Stimulated activated CD4-positive, alpha-beta T cell treated with anti-CD3 and anti-CD28 coated beads, Interleukin-15, amount 100 ng/mL, for 1 hour (primary cell): ENCODE measurements at places on chromosomes 2 and 18.

GRCh38 chr2:30223413-30223874 is 7.9 kb upstream of the LBH start:
- no peak for DNase-seq

DNA sequence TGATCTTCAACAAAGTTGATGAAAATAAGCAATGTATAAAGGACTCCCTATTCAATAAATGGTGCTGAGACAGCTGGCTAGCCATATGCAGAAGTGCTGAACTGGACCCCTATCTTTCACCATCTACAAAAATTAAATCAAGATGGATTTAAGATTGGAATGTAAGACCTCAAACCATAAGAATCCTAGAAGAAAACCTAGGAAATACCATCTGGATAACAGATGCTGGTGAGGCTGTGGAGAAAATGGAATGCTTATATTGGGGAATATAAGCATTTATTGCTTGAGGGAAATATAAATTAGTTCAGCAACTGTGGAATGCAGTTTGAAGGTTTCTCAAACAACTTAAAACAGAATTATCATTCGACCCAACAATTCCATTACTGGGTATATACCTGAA is 89.6 kb downstream of the GCA start:
- no peak for DNase-seq

- DNase-seq = no peak
These were observed 6.9 kb upstream of the BOK start for GRCh38 chr2:241551599-241551997.

DNA sequence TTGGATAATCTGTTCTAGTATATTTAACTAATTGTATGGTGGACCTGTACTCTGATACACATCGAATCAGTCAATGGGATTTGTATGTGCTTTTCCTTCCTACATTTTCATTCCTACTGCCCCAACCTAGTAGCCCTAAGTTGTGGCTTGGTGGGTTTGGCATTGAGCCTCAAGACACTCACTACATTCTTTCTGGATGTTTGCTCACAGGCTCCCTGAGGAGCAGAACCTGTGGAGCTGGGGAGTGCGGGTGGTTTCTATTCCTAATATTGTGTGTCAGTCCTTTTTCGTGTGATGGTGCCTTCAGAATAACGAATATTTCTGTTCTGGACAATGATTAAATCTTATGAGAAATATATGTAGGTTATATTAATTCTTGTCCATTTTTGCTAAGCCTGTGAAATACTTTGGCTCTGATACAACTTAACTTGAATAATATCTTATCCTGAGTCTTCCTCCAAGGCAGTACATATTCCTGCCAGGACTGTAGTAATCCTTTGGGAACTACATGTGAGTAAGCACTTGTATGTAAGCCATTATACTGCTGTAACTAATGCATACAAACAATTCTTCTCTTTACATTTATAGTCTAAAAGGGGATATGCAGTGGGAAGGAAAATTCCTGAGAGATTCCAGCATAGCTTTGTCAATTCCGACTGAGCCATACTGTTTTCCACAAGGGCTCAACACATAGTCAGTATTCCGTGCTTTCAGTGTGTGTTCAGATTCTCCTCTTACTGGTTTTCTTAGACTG is 150.6 kb downstream of the AGPS start:
- no peak for DNase-seq

DNA sequence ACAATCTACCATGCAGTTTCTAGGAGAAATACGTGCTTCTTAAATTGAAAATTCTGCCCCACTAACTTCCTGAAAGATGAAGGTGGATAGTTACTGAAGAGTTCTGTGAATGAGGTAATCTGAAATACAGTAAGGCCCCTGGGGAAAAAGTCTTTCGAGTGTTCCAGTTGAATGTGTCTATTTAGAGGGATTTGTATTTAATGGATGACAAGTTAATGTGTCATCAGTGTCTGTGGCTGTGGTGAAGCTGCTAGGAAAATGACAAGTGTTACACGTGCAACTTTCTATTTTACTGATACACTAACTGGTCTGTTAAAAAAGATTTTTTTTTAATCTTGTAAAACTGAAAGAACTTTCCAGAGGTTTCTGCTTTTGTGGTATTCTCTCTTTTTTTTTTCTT is 384.6 kb downstream of the STK39 start:
- DNase-seq = no peak

GRCh38 chr2:202031246-202031951 is 2.3 kb upstream of the FZD7 start:
- DNase-seq = no peak

- no peak for DNase-seq
These were observed 97.2 kb downstream of the AGPS start for GRCh38 chr2:177489719-177490301.

DNA sequence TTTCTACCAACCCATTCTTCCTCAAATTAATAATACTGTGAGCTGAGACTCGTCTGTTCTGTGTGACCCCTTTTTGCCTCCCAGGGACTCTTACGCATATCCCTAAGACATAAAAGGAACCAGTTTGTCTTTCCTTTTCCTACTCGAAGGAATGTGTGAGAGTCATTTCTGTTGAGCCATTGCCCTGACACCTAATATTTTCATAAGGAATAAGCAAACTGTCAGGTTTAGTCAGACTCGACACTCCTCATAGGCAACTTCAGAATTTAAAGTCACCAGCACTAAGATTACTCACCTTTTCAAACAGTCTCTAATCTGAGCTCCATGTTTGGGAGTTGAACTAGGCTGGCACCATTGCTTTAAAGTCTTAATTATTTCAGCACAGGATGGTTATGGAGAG is 305.5 kb downstream of the IKZF2 start:
- no peak for DNase-seq

- no peak for DNase-seq
These were observed 713.5 kb downstream of the LRP1B start for GRCh38 chr2:141417246-141417797.

GRCh38 chr2:130393318-130393910 is 37.6 kb downstream of the PTPN18 start:
- no peak for DNase-seq

DNA sequence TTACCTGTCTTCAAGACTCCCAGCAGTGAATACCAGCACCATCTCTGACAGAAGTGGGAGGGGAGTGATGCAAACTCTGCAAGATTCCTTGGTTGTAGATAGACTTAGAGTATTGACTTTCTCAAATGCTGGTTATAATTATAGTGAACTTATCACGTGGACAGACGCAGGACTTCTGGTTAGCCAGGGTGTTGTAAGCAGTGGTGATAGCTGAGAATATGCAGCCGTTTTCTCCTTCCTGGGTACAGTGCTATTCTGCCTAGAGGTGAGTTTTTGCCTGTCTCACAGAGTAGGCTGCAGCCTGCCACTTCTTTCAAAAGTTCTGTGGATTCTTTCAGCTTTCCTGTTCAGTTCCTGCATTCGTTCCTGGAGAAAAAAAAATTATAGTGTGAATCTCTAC is 733 bp upstream of the CXCR2 start:
- DNase-seq = no peak

DNA sequence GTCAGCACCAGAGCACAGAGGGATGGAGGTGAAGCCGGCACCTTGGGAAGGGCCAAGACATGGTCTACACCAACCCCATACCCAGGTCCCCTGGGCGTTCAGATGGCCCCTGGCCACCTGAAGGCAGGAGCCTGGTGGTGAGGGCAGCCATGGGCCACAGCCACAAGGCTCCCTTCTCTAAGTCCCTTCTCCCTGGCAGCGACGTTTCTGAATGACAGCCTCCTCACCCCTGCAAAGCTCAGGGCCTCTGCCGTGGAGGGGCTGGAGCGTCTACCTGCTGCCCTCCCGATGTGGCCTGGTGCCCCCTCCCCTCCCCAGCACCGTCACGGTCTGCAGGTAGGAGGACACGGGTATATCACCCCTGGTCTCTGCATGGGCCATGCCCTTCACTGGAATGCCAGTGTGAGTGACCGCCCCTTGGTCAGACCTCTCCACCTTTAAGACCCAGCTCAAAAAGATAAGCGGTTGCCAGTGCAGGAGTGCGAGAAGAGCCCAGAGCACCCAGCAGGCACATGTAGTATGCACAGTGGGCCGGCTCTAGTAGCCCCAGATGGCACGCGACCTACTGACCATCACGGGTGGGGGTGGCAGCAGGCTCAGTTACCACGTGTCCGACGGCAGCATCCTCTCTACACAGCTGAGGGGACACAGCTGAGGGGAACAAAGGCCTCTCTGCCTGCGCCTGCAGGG is 46.6 kb downstream of the HS6ST1 start:
- DNase-seq = no peak

- no peak for DNase-seq
These were observed 1.4 kb upstream of the HSBP1L1 start for GRCh38 chr18:79962835-79963657.

DNA sequence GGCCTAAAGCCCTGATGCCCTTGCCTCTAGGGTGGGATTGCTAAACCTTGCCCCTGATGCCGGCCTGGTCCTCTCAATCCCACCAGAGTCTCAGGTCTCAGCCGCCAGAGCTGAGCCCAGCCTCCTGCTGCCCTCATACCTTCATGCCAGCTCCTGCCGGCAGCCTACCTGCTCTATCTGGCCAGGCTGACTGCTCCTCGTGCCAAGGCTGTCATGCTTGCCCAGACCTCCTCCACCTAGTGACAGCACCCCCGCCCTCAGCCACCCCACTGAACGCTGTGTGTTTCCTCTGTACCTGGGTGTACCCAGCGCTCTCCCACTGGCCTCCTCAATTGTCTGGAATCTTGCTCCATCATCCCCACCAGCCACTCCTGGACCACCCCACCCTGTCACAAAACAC is 120.1 kb downstream of the CACNB4 start:
- no peak for DNase-seq

DNA sequence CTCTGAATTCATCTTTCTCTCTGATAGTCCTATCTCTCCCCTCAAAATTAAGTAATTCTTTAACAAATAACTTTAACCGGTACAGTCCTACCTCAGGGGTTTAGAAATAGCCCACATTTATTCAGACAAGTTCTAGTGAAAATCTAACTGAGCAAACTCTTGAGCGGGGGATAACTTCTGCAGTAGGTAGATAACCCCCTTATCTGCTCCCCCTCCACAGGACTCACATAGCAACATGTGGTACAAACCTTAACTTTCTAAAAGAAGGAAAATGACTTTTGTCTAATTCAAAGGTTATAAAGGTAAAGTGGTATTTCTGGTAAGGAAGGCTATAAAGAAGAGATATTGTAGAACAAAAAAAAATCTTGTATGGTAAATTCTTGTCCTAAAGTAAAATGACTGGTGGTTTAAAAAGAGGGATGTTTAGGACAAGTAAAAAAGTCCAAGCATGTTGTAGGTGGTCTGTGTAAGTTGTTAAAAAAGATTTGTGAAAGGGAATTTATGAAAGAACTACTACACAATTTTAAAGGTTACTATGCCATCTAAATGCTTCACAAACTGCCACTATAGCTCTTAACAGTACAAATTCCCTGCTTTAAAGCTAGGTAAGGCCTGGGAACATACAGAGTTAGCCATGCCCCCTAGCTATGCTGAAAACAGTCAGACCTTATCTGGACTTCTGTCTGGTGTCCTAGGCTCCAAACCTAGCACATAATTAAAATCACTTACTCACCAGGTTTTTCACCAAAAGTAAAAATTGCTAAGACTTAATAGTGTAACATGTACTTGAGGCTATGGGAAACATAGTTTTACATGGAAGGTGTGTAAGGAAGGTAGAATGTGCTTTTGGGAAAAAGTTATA is 8.1 kb upstream of the RPIA start:
- no peak for DNase-seq

GRCh38 chr2:101500180-101500579 is 25.3 kb upstream of the RFX8 start:
- DNase-seq = no peak

GRCh38 chr2:12587729-12588522 is 128.8 kb upstream of the TRIB2 start:
- DNase-seq = no peak

DNA sequence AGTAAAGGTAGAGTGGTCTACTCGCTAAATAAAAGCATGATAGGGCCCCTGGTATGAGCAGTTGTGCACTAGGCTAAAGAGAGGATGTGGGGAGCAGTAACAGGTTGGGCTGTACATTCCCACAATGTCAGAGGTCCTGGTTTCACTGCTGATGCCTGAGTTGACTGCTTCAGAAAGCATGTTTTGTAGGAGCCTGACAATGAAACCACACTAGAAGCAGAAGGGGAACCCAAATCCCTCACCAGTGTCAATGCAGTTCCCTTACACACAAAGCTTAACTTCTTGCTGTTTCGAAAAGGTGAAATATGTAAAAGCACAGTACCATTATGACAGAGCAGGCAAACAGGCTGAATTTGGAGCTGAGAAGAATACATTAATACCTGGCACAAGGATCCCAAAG is 291.7 kb upstream of the KYNU start:
- no peak for DNase-seq

DNA sequence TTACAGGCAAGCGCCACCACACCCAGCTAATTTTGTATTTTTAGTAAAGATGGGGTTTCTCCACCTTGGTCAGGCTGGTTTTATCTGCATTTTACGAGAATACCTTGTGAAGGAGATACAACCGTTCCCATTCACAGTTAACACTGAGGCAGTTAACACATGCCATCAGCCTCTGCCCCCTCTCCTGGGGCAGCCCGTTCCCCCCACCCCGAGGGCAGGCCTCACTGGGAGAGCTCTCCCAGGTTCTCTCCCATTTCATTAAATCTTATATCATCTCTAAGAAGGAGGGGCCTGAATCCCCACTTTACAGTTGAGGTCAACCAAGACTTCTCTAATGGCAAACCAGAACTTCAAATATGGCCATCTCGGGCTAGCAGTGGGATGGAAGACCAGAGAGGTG is 95.0 kb upstream of the ST3GAL5 start:
- DNase-seq = no peak

DNA sequence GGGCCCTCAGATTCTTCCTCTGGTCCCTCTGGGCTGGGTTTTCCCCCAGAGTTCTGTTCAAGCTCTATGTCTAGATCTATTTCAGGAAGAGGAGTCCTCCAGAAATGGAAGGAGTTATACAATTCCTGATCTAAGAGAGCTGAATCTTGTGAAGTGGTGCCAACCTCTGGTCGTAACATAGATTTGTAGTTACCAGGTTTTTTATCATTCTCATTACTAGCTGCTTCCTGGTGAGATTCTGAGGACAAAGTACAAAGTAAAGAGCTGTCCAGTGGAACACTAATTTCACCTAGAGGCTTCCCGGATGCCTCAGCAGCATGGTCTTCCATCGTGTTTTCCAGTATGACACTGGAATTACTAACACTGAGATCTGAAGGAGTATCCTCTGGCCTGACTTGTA is 44.1 kb downstream of the PPP4R1 start:
- DNase-seq = no peak

GRCh38 chr2:111706481-111707001 is 177.5 kb downstream of the ANAPC1 start:
- no peak for DNase-seq

- DNase-seq = peak; percentile 26
These were observed 752 bp downstream of the MGAT4A start for GRCh38 chr2:98730053-98730706.

GRCh38 chr18:47679864-47680263 is 250.6 kb downstream of the SMAD2 start:
- no peak for DNase-seq

GRCh38 chr2:157815421-157815820 is 60.7 kb downstream of the ACVR1 start:
- no peak for DNase-seq

DNA sequence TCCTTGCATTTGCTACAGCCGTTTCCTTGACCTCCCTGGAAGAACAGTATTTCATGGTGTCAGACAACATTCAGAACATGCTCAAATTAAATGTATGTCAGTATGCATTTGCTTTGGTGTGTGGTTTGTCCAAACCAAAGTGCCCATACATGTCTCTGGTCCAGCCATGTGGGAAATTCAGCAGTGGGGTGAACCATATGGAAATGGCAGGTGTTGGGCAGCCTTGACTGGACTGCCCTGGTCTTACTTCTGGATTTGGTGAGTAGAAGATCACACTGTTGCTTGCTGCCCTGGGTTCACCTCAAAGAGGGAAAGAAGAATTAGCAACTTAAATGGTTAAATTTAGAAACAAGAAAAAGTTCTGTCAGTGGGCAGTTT is 84.5 kb downstream of the MSH2 start:
- no peak for DNase-seq
